ENCODE measurements at places on chromosomes 3 and 15. TPM values are rescaled to one million over a fixed set of nuclear protein-coding genes. Genes with fewer than 3 reads are reported as not detected.

KY gene
- polyA plus RNA-seq: 73.0 TPM

GPR156 gene
- polyA plus RNA-seq: 1.7 TPM

EPB42 gene
- 3.0 TPM for polyA plus RNA-seq

AP3S2 gene
- 25.4 TPM for polyA plus RNA-seq

TTLL13 gene
- polyA plus RNA-seq: 0.20 TPM

ADPRH gene
- polyA plus RNA-seq: 9.3 TPM

FETUB gene
- polyA plus RNA-seq: not detected

B3GNT5 gene
- polyA plus RNA-seq: 9.2 TPM

SENP2 gene
- polyA plus RNA-seq: 36.3 TPM

GRCh38 chr3:16377196-16377595 lies 112.2 kb downstream of the OXNAD1 start:
- no peak for DNase-seq

DNA sequence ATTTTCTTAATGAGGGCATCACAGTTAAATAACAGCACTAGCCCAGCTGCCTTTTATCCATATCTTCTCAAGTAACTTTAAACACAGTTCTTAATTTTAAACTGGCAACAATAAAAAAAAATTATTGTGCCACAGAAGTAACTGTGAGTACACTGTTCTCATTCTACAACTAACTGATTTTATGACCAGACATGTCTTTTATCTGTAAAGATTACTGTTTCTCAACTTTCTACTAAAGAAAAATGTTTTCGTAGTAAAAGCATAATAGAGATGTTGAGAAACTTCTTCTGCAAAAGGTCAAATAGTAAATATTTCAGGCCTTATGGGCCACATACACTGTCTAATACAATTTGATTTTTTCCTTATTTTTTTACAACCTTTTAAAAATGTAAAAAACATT lies 32.0 kb downstream of the PLOD2 start:
- no peak for DNase-seq

DNA sequence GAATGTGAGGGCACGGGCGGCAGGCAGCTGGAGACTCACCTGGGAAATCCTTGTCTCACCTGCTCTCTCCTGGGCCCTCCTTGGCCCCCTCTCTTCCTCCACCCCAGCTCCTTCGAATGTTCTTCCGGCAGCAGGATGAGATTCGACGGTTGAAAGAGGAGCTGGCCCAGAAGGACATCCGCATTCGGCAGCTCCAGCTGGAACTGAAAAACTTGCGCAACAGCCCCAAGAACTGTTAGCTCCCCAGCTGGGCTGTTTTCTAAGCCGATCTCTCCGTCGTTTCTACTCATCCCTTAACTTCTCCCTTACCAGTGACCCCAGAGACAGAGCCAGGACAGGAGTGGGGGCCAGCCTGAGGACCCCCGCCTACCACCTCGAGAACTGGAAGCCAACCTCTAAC lies 95.0 kb downstream of the ANP32A start:
- peak; percentile 64 for DNase-seq

GRCh38 chr15:96504371-96504770 lies 173.9 kb downstream of the NR2F2 start:
- DNase-seq: no peak

GRCh38 chr15:45606841-45607240 lies 19.7 kb downstream of the BLOC1S6 start:
- no peak for DNase-seq

GRCh38 chr15:52028431-52029093 lies 9.5 kb downstream of the MAPK6 start:
- DNase-seq: no peak

DNA sequence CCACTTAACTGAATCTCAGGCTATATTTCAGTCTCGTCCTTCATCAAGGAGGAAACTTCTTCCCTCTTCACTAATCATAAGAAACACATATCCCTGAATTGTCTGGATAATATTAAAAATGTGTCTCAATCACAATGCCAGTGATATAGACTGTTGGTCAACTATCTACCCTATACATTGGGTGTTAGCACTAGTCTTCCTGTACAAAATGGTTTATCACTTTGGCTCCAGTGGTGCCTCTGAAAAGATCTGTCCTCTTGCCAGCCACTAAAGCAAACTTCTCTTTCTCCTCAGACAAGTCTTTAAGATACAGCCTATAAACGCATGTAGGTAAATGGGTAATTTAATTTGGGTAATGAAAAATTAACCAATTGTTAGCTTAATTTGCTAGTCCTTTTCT lies 156.6 kb downstream of the MECOM start:
- DNase-seq: no peak

GRCh38 chr3:42247576-42248027 lies 18.4 kb downstream of the CCK start:
- peak; percentile 28 for DNase-seq

DNA sequence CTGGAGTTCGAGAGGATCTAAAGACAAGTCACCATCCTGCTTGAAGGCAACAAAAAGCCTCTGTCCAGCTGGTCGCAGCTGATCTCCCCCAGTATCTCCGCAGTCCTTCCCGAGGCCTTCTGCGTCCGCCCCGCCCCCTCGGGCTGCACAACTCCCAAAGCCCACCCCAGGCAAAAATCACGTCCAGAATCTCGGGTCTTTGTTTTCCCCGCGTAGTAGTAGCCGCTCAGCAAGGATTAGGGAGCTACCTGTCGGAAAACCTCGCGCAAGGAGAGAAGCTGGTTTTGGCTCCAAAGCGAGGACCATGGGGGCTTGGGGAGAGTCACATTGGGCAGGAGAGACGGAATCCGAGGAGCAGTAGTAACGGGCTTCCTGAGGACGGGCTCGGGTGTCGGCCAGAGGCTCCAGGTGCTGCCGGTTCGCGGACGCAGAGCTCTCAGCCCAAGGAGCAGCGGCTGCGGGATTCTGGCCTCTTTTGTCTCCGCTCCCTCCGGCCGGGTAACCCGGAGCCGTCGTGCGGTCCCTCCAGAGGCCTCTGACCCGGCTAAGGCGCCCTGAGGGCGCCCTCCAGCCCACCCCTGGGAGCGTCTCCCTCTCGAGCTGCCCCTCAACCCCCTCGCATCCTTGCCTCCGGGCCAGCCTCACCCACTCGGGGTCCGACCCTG lies 401 bp downstream of the ZSCAN29 start:
- no peak for DNase-seq

DNA sequence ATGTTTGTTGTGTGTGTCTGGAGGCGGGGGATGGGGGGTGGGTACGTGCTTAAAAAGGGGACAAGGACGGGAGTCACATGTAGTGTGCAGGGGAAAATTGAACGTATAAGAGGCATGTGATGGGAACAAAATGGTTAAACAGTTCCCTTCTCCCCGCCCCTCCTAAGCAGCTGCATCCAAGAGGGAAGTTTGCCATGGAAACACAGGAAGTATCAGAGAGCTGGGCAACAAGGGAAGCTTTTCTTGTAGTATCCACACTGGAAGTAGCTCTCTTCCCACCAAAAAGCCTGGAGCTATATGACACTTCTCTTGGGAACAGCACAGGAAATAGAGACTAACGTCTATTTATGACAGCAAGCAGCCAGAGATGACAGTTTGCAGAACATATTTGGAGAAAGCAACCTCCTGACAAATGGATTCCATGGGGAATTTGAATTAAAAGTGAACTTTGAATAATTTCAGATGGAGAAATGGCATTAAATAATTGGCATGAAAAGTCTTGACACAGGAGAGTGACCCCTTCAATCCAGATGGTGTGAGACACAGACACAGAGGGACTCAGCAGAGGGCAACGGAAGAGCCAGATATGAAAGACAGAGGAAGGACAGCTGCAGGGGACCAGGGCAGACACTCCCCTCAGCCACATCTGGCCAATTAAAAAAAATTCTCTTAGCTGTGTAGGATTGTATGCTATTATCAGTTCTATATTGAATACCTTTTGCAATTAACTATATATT lies 294.2 kb upstream of the TBL1XR1 start:
- peak; percentile 89 for DNase-seq

- no peak for DNase-seq
Measured at GRCh38 chr3:113802795-113803455, 35.7 kb upstream of the GRAMD1C start.

- no peak for DNase-seq
Measured at GRCh38 chr15:77907824-77908751, 169.4 kb downstream of the TBC1D2B start.

DNA sequence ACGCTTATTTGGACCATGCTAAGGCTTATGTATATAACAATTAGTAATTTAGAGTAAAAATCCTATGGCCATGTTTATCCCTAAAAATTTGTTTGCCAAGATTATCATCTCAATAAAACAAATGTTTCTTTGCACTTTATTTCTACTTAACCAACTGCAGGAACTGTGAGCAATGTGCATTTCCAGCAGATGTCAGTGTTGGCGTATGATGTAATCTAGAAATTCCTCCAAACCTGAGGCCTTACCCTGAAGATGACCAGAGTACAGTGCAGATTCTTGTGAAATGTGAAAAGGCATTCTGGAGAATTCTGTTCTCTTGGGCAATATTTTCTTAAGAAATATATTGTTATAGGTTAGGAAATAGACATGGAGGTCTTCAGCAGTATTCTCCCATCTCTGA lies 205.9 kb downstream of the MBNL1 start:
- DNase-seq: peak; percentile 22

- DNase-seq: no peak
Measured at GRCh38 chr15:63301088-63301487, 23.7 kb downstream of the APH1B start.

Data from forelimb muscle (tissue), 1 donor.